Left cardiac atrium (tissue), 4 donors: ENCODE measurements at places on chromosomes 1 and 21. TPM values are rescaled to one million over a fixed set of nuclear protein-coding genes. Genes with fewer than 3 reads are reported as not detected.

The RYR2 gene
- total RNA-seq = 446 TPM

DNA sequence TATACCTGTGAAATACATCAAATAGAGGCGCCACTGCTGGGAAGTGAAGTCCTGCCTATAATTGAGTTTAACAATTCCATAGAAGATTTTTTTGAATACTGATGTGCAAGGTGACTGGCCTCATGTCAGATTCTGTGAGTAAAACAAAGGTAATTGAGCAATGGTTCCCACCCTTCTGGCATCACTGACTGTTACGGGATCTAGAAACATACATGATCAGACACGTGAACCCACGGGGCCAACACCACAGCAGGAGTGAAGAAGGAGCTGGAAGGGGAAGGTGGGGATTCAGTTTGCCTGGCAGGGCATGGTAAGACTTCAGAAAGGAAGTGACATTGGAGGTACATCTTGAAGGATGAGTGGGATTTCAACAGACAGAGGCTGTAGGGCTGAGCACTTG, 270.2 kb downstream of the DISC1 start:
- no peak for DNase-seq

The AZIN2 gene
- 1.8 TPM for total RNA-seq

- no peak for DNase-seq
Measured at GRCh38 chr1:57248830-57249229, 175.0 kb downstream of the DAB1 start.

- DNase-seq = no peak
Measured at GRCh38 chr1:219220945-219221344, 47.3 kb downstream of the LYPLAL1 start.

GRCh38 chr1:30600706-30601105, 122.7 kb downstream of the MATN1 start:
- DNase-seq = no peak

The PTPRU gene
- 18.2 TPM for total RNA-seq

The KIAA1614 gene
- total RNA-seq = 8.2 TPM

DNA sequence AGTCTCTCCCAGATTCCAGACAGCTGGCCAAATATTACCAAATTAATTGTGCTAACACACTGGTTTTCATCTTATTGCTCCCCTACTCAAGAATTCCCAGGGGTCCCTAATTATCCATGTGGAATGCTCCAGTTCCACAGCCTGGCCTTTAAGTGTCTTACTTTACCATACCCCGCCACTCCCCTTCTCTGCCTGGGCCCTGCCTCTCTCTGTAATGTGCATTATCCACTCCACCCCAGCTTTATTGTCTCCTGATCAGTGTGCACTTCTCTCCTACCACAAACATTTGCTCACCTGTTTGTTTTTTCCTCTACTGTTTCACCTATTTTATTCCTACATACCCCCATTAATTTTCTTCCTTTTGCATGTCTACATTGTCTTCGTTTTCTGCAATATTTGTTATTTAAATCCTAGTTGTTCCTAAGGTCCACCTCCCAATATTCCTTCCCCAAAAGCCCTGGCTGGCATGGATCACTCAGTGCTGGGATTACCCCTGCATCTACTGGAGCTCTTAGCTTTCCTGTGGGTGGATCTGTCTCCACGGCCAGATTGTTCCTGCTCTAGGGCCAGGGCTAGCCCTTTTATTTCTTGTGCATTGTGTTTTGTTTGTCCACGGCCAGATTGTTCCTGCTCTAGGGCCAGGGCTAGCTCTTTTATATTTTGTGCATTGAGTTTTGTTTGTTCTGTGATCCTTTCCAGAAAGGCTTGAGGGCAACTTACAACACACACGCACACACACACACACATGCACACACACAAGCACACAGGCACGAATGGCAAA, 33.4 kb upstream of the ATP1B1 start:
- DNase-seq = no peak

DNA sequence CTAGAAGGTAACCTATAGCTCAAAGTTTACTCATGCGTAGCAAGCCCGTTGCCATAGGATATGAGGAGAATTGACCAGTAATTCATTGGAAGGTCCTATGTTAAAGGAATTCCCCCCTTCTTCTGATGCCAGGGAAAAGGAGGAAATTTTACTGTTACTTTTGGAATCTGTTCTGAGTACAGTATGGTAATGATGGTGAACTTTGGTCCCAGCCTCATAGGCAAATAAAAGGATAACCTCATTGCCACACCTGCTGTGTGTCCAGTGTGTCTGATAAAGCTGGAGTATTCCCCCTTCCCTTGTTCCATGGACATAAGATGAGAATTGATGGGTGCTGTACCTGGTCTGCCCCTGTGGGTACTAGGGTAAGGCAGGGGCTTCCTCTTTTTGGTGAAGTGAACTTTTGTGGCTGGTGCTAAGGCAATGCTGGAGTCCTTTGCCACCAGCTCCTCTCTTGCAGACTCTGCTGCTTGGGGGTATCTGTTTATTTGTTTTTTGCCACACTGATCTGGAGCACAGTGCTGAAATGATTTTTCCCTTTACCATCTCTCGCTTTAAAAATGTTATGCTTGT, 22.2 kb downstream of the MPZ start:
- DNase-seq = no peak

GRCh38 chr1:209456878-209457277, 126.6 kb upstream of the CAMK1G start:
- no peak for DNase-seq
